NCI-H1048 (cell line): ENCODE measurements at places on chromosomes 1 and 21.

- DNase-seq, result no peak
Measured at GRCh38 chr1:159089184-159089791, 12.7 kb upstream of the AIM2 start.

GRCh38 chr1:25900219-25900618 is 6.0 kb downstream of the STMN1 start:
- DNase-seq, result no peak

DNA sequence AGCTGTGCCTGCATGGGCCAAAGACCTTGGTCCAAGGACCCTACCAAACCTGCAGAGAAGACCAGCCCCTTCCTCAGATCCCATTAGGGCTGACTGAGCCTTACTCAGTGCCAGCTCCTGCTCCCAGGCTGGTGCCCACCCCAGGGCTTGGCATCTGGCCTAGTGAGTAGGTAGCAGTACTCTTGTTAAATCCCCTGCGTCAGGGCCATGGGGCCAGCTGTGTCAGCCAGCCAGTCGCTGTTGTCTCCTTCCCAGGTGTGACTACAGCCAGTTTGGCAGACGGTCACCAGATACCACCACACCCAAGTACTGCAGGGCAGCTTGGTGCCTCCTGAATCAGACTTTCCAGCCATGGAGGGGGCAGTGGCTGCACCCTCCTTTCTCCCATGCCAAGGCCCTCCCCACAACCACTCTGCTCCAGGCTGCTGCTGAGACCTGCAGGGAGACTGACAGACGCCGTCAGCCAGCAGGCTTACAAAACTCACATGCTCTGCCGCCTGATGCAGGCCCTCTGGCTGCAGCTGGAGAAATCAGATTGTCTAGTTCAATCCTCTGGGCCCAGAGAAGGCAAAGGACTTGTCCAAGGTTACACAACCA is 3.0 kb downstream of the TENT5B start:
- no peak for DNase-seq

DNA sequence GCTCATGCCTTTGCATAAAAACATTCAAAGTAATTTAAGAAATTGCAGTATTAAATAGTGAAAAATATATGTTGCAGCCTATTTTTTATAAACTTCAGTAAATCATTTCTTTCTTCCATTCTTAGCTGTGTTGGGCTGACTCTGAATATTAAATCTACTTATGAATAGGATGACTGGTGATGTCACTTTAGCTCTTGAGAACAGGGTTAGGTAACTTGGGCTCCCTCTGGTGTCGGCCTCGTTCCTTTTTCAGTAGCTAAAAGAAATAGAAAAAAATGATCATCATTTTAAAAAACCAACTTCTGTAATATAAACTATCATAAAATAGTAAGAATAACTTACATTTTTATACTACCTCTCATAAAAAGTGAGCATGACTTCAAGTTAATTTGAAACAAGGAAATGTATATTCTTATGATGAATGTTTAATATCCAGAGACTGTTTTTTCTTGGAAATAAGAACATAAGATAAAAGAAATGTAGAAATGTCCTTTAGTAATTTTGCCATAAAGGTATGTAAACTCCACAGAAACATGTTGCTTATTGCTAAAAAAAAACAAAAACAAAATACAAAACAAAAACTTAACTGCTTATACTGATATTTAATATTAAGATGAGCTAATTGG is 26.8 kb upstream of the NCAM2 start:
- peak; percentile 31 for DNase-seq

GRCh38 chr1:50189369-50189768 is 80.6 kb downstream of the ELAVL4 start:
- DNase-seq, result no peak

DNA sequence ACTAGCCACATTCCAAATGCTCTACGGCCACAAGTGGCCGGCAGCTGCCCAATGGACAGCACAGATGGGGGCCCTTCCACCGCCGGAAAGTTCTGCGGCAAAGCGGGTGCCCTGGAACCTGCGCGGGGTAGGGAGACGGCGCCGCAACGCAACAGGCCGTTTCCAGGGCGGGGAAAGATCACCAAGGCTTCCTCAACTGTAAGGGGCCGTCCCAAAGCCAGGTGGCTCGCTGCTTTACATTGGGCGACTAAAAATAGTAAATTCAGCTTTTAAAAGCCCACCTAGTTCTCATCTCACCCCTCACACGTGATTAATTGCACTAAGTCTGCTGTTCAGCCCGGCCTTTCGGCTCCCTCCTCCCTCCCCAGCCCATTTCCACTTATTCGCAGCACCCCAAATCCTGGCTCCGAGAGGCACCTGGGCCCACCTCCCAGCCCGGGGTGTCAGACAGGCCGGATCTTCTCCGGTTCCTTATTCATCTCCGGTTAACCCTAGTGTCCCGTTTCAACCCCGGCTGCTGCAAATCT is 643 bp downstream of the CFAP298 start:
- no peak for DNase-seq

DNA sequence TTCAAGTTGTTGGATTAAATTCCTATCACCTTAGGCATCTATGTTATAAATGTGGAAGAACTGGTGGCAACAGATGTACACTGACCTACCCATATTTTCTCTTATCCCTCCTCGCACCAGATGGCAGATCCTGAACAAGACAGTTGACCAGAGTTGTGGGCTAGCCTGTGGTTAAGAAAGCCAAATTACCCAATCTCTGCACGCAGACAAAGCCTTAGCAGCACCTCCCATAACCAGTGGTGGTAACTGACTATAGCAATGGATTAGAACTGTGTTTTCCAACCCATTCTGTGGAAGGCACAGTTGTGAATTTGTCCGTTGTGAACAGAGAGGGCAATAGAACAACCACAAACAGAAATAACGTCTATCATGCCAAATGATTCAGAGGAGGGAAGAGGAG is 20.6 kb downstream of the ABCB10 start:
- DNase-seq, result no peak

- no peak for DNase-seq
Measured at GRCh38 chr1:5586629-5587028, 405.6 kb downstream of the NPHP4 start.

DNA sequence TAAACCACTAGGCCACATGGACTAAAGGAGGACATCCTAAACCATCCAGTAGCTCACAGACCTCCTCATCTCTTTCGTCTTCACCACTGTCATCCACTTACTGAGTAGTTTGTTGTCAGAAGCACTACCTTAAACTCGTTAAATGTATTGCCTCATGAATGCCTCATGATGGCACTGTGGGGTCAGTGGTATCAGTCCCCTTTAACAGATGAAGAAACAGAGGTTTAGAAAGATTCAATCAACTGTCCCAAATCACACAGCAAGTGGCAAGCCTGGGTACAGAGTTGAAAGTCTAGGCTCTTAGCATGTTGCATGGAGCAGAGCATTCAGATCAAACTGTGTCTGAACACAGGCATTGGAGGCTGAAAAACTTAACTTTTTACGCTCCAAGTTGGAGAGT is 183.6 kb upstream of the KIAA0040 start:
- no peak for DNase-seq

DNA sequence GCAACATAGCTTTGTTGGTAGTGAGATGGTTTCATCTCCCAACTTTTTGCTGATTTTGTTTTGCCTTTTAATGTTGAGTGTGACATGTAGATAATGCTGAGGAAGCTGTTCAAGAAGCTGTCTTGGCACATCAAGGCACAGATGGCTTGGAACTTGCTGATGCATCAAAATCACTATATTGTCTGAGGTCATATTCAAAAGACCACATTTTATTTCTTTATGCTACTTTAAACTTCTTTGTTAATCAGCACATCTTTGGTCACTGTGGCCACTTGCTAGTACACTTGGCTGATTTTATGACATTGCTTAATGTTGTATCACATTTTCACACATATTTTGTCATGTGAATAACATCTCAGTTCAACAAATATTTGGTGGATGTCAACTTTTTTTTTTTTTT is 87.1 kb upstream of the BCL10 start:
- DNase-seq, result no peak

DNA sequence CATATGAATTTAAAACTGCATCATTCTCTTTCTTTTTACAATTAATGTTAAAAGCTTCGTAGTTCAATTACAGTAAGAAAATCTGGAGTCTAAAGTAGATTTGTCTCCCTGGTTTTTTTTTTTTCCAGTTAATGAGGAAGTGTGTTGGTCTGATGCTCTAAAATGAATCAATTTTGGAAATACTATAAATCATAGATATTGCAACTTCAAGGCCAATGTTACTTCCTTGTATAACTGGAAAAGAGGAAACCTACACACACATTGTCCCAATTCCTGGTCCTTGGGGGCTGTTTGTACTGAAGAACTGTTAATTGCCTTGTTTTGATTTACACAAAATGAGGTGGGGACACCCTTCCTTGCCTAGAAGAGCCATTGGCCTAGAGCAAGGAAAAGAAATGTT is 107.2 kb downstream of the RGS2 start:
- DNase-seq, result no peak

GRCh38 chr1:236524895-236525184 is 1.1 kb downstream of the LGALS8 start:
- no peak for DNase-seq

- no peak for DNase-seq
Measured at GRCh38 chr21:41869771-41870170, 9.4 kb downstream of the PRDM15 start.

DNA sequence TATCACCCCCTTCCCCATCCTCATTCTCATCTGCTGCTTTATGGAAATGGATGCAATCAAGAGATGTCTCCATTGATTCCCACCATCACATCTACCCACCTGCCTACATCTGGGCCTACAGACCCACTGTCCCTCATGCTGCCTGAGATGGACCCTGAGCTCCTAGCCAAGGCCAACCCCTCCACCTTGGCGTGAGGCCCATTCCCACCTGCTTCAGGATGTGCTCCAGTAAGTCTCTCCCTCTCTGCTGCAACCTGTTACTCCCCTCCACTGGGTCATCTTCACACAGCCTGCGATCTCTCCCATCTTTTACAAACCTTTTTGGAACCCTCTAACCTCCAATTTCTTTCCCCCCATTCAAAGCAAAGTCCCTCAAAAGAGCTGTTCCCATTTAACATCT is 4.5 kb upstream of the GALE start:
- no peak for DNase-seq

- DNase-seq, result no peak
Measured at GRCh38 chr1:14778898-14779865, 180.7 kb downstream of the KAZN start.

- no peak for DNase-seq
Measured at GRCh38 chr1:153945795-153946621, 510 bp downstream of the DENND4B start.

DNA sequence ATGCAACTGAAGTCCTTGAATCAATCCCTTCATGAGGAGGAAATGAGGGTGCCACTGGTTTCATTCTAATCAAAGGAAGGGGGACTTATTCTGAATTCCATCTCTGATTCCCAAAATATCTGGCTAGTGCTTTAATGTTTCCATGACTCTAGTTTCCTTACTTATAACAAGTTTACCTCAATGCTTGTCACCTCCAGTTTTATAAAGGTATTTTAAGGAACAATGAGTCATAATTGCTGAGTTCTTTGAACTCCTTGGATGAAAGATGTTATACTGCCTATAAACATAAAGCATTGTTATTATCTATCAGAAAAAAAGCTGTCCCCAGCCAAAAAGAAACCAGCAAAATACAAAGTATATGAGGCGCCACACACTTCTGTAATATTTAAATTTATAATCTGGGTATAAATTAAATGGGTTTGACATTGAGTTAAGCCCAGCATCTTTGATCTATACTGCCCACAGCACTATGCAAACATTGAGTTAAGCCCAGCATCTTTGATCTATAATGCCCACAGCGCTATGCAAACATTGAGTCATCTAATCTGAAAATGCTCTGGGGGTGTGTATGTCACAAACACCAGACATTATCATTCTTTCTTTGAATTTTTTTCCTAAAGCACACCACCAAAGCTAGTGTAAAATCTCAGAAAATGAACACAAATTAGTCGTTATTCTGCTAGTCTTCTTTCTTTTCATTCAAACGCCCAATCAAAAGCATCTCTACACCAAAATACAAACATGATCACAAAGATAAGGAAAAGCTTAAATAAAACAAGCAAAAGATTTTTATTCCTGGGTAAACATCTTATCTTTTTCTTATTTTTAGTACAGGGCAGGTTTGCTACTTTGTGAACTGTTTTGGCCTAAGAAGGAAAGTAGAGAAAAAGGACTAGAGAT is 11.5 kb upstream of the CXADR start:
- peak; percentile 32 for DNase-seq

DNA sequence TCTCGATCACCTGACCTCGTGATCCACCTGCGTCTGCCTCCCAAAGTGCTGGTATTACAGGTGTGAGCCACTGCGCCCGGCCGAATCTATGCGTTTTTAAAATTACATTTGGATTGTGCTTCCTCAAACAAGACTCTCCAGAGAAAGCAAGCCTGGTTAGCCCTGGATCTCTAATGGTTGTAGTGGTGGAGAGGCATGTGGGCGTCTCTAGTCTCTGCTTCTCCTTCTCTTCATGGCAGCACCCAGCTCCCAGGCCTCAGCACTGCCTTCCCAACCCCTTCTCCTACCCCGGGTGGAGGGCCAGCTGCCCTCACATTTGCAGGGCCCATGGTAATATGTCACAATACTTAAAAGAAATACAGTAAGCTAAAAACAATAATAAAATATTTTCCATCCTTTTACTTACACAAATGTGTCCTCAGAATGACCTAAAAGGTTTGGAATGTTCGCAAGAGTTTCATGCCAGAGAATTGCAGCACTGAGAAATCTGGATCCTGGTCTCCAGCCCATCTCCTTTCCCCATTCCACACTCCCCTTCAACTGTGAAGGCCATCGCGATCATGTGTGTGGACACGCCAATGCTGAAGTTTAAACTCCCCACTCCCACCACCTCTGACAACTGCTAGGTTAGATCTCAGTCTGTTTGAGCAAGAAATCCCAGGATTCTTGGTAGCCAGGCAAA is 7.0 kb downstream of the OR14I1 start:
- DNase-seq, result no peak

DNA sequence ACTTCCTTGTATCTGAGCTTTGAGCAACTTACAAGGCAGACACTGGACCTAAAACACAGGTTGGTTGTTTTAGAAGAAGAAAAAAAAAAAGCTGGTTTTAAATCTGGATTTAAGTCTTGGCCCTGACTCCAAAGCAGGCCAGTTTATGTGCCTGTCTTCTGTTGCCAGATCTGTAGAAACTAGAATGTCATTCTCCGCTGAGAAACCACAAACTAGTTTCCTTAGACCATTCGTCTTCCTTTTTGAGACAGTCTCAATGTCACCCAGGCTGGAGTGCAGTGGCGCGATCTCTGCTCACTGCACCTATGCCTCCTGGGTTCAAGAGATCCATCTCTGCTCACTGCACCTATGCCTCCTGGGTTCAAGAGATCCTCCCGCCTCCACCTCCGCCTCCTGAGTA is 33.9 kb downstream of the APP start:
- no peak for DNase-seq

DNA sequence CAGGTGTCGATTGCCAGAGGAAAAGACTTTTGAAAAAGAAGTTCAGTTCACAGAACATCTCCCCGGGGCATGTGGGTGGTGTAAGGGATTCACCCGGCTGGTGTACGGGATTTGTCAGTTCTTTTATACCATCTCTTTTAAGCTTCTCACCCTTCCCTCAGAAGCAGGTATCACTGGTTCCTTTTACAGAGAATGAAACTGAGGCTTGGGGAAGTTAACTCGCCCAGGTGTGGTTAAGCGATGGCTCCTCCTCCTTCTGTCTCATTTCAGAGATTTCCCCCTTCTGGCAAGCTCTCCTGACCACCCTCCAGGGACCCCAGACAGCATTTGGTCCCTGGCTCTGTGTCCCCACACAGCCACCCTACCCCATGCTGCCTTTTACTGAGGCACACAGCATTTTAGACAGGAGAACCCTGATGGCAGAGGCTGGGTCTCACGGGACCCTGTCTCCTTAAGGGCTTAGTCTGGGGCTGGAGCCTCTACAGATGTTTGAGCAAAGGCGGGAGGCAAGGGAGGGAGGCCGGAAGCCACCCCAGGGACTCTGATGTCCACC is 2.8 kb upstream of the ECE1 start:
- DNase-seq, result no peak
